T1000 (cell line): ENCODE measurements at places on chromosomes 11 and 22.

DNA sequence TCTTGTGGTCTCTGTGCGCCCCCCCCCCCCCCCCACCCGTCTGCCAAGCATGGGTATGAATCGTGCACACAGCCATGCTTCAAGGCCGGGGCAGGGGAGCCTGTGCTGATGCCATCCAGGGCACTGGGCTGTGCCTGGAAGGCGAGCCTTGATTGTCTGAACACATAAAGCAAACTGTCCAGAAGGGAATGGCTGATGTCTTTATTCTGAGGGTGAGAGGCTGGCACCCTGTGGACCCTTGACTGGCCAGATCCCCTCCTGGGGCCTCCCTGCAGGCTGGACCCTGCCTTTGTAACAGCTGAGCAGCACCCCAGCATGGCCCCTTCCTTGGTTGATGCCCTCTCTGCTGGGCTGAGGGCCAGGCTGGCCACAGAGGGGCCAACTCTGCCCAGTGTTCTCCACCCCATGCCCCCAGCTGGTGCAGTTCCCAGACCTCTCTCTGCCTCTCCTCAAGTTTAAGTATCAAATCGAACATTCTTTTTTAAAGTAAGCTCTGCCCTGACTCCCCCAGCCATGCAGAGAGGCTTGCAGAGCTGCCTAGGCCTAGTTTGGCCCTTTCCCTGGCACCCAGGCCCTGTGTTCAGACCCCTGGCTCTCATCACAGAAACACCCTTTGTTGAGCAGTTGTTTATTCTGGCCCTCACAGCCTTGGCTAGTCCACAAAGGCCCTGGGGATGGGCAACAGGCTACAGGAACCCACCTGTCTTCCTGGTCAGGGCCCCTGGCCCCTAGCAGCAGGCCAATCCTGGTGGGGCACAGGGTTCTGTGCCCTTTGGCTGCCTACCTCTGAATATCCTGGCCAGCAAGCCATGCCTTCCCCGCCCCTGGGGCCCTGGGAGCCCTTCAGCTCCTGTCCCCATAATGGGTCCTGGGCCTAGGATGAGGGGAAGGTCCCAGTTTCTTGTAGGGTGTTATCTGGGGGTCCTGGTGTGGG, 3.9 kb upstream of the RANBP1 start:
- no peak for DNase-seq

GRCh38 chr22:46560696-46561295, 23.4 kb upstream of the CELSR1 start:
- no peak for DNase-seq

DNA sequence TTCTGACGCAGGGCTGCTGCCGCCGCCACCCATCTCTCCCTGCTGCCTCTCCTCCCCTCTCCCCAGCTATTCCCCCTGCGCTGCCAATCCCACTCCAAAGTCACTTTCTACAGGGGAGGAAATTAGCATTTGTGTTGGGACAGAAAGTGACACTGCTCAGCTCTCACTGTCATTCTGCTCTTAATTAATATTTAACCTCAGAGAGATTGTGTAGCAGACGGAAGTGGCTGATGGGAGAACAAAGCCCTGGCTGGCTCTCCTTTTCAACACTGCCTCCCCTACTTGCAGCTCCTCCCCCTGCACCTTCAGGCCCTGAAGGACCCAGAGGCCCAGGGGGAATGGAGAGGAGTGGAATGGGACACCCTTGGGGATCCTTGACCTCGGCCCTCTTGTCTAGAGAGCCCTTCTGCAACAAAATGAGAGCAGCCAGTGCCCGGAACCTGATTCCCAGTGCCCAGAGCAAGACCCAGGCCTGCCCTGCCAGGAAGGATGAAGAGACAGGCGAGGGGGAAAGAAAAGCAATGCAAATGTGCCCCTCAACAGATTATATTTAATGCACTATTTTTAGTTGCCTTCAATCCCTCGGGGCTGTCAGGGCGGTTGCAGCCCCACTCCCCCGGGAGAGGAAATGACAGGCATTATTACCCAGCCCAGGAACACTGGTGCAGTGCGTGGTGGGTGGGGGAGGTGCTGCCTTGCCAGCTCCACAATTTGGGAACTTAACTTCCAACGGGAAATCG, 14.6 kb upstream of the NRGN start:
- no peak for DNase-seq

DNA sequence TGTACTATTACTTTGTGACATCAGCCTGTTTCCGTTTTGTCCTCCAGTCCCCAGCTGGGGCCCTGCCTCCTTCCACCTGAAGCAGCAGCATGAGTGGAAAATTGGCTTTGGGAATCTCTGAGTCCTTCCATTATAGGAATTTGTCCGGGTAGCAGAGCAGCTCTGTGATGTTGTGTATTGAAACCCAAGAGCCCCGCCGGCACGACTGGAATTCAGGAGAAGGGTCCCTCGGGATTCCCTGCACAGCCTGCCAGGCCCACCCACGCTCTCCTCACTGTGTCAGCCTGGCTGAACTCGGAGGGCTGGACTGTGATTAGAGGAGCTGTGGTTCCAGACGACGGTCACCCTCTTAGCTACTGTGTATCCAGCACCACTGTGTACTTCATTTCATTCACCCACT, 18.8 kb upstream of the TSPAN18 start:
- DNase-seq: no peak

- DNase-seq: no peak
Measured at GRCh38 chr11:115197433-115197832, 306.8 kb downstream of the CADM1 start.

DNA sequence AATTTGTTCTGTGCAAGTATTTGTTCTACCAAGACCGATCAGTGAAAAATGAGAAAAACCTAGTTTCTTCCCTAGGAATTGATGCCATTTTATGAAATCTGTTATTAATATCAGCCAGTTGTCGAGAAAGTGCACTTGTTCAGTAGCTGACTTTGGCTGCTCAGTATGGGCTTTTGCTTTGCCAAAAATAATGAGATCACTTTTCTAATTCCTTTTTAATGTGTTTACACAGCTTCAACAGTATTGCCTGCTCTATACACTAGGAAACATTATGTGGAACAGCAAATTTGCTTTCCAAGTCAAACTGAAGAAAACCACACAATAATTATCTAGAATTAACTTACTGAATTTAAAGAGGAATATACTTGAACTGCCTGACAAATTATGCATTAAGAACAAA, 34.4 kb downstream of the SCUBE2 start:
- DNase-seq: no peak

GRCh38 chr22:30033137-30033536, 47.1 kb upstream of the HORMAD2 start:
- no peak for DNase-seq
